OCI-LY7 (cell line): ENCODE measurements at places on chromosomes 5 and 9.
A peak's percentile ranks its signal among the peaks of the same experiment; 100 is the strongest.

DNA sequence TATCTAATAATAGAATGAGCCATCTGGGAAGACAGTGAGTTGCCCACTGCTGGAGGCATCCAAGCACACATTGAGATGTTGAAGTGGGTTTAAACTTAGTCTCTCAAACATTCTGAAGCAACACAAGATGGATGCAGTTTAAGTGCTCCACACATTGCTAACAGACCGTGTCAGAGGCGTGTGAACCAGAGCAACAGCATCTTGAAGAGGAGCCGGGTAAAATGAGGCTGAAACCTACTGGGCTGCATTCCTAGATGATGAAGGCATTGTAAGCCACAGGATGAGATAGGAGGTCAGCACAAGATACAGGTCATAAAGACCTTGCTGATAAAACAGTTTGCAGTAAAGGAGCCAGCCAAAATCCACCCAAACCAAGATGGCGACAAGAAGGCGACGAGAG lies 73.5 kb upstream of the TMEM215 start:
- DNase-seq = no peak

DNA sequence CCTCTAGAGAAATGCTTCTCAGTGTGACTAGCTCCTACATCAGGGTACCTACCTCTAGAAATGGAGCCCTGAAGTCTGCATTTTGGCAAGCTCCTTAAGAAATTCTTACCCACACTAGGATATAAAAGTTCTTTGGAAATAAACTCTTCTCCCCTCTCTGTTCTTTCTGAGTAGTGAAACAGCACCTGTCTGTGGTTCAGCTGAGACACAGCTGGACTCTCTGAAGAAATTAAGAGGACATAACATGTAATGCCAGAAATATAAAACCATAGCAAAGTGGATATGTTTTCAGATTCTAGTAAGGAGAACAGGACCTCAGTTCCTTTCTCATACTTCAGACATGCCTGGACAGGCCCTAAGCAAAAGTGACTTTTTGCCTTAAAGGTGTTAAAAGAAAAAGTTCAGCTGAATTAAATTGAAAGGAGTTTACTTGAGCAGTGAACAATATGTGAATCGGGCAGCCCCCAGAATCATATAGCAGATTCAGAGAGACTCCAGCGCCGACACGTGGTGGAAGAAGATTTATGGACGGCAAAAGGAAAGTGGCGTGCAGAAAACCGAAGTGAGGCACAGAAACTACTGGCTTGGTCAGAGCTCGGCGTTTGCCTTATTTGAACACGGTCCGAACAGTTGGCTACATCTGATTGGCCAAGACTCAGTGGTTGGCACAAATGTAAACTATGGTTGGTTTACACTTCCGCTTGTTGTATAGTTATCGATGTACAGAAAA lies 64.5 kb downstream of the PRKACG start:
- peak; percentile 76 for DNase-seq

DNA sequence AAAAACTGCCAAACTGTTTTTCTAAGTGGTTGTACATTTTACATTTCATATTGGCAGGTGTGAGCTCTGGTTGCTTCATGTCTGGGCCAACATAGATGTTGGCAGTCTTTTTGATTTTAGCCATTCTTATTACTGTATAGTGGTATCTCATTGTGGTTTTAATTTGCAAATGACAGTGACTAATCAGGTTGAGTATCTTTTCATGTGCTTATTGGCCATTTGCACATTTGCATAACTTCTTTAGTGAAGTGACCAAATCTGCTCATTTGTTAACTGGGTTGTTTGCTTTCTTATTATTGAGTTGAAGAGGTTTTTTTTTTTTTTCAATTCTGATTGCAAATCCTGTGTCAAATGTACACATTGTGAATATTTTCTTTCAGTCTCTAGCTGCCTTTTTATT lies 36.9 kb upstream of the MSX2 start:
- no peak for DNase-seq

DNA sequence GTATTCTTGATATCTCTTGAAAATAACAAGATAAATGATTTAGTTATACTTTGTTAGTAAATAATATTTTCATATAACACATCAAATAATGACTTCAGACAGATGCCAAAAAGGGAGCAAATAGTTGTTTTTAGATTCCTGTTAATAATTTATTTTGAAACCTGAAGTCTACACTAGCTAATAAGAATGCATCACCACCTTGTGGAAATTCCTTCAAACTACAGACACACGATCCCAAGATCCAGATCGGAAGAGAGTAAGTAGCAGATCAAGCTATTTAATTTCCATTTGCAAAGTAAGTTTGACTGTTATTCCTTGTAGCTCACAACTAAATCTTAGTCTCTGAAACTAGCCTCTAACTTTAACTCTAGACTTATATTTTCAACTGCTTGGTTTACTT lies 35.5 kb upstream of the ISL1 start:
- DNase-seq = no peak
